CD4-positive, alpha-beta T cell treated with Interleukin-15 for 1 hour (primary cell): ENCODE measurements at places on chromosomes 5 and 9.

DNA sequence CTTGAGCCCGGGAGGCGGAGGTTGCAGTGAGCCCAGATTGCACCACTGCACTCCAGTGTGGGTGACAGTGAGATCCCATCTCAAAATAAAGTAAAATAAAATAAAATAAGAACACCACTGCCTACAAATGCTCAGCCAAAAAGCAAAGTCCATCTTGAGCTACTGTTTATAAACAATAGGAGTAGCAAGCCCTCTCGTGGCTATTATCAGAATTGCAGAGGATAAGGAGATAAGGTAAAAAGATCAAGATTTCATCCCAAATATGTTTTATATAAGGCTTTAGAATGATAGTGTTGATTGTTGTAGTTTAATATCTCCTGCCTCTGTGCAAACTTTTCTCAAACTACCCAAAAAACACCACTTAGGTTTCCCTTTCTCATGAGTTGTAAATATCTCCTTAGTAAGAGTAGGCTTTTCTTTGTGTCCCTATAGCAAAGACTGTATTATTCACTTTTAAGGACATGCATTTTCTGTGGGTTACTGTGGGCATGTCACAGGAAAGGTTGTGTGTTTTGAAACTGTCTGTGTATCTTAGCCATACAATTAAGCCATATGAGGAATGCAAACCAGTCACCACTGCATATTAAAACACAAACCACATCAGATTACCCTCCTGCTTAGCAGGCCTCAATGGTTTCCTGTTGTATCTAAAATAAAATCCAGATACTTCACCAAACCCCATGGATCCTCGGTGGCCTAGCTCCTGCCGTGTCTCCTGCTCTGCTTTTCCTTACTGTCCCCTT is 31.8 kb upstream of the CKS2 start:
- DNase-seq: no peak

DNA sequence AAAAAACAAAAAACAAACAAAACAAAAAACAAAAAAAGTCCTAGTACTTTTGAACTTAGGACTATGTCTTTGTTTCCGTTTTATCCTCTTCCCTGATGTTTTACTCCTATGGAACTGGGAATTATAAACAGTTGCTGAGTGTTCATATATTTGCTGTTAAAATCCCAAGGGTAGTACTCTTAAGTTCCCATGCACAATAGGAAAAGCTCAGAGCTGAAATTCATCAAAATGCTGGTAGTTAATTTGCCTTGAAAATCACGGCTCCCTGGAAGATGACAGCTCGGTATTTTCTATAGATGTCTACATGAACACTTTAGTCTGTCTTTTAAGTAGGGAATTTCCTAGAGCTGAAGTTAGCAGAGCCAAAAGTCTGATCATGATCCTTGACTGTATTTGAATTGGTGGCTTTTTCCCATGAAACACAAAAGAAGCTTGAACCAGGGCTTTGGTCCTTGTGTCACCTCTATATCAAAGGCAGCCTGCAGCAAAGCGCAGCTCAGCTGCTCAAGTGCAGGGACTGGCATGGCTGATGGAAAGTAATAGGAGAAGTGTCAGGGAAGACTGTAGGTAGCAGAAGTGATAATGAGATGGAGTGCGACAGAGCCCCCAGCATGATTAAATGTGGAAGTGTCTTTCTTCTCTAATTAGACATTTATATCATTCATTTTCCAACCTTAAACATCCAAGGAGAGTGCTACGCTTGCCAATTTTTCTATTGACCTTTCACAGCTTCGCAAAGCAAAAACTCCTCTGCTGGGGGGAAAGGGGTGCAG is 310.9 kb downstream of the TRIM36 start:
- no peak for DNase-seq

DNA sequence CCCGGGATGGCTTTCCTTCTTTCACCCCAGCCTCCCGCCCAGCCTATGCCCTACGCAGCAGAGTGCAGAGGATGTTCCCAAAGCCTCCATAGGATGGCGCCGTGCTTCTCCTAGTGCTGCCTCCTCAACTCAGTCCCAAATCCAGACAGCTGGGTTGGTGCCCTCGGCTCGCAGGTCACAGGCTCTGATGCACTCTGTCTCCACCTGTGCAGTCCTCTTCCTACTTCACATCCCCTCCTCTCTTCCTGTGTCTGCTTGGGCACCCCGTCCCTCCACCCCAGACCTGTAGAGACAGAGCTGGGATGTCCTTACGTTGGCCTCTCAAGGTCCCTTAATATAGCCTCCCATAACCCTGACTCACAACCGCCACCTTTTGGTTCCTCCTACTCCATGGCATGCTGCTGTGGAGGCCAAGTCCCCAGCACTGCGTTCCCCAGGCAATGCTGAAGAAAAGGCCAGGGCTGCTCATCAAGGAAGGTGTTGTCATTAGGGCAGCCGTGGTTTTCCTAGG is 314.4 kb downstream of the GADD45G start:
- peak; percentile 32 for DNase-seq

- no peak for DNase-seq
Observed at GRCh38 chr5:172667786-172668593, 26.9 kb downstream of the NEURL1B start.

GRCh38 chr5:160064417-160064810 is 54.8 kb downstream of the PWWP2A start:
- DNase-seq: no peak

DNA sequence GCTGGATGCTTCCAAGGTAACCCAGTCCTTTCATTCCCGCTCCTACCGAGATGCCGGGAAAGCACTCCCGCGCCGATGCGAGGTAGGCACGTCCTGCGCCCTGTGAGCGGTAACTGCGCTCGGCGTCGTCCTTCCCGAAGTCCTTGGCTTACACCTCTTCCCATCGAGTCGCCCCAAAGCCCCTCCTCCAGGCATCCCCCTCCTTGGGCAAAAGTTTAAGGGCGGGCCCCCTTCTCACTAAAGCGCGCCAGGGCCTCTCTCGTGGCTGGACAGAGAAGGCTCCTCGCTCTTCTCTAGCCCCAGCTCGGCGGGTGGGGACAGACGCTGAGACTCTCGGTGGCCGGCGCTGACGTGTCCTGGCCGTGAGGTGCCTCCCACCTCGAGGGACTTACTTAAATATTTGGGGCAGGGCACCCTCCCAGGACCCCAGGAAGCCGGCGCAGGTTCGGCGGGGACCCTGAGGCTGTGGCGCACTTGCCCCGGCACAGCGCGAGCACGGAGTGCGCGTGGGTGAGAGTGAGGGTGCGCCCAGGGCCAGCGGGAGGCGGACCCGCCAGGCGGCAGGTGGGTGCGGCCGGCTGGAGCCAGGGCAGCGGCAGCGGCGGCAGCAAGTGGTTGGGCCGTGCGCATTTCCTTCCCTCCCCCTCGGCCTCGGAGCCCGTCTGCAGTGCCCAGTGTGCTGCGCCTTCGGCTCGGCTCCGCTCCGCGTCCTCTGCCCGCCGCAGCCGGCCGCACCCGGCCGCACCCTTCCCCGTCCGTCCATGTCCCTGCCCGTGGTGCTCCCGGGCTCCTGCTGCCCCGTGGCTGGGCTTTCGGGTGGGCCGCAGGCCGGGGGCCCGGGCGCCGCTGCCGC is at the start of gene ENTREP1:
Gene ENTREP1, plus strand, starts transcription at position 667 of the 853 bp plus-strand sequence. Its CDS starts 95 bp downstream, at position 762.
- no peak for DNase-seq

- DNase-seq: no peak
Observed at GRCh38 chr9:118268046-118268445, 563.8 kb downstream of the TLR4 start.

- DNase-seq: no peak
Observed at GRCh38 chr5:59357381-59357977, 536.0 kb downstream of the PDE4D start.

GRCh38 chr9:33227008-33227398 is 13.0 kb upstream of the SPINK4 start:
- DNase-seq: peak; percentile 65

DNA sequence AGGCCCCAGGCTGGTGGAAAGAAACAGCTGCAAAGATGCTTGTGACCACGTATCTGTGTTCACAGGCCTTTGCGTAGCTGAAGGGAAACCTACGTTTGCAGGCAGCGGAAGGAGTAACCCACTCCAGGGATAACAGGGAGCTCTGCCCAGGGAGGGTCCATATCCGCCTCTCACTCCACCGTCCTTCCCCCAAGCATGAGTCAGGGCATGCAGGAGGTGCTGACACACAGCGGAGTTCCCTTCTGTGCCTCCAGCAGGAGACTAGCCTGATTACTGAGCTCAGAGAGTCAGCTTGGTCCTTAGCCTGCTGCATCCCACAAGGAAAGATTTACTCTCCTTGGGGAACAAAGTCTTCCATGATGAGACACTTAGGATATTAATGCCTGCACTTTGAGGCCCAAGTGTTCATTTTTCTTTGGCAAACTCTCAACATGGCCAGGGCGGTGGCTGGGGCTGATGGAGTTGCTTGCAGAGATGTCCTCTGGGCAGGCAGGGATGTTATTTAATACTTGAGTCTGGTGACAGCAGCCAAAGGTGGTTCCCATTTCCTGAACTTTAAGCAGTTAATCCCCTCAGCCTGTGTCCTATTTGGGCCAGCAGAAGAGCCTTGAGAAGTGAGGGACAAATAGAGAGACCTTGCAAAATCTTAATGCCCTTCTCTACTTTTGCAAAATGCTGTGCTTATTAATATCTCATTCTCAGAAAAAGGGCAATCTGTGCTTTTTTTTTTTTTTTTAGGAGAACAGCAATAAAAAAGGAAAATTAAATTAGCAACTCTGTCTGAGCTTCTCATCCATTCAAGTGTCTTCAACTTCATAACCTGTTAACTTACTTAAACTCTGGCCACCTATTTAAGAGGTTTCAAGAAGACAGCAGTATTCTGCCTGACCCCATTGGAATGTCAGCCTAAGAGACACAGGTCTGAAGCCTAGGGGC is 222.1 kb downstream of the HSPA4 start:
- no peak for DNase-seq

GRCh38 chr5:100779669-100780375 is 123.3 kb downstream of the ST8SIA4 start:
- DNase-seq: peak; percentile 57

DNA sequence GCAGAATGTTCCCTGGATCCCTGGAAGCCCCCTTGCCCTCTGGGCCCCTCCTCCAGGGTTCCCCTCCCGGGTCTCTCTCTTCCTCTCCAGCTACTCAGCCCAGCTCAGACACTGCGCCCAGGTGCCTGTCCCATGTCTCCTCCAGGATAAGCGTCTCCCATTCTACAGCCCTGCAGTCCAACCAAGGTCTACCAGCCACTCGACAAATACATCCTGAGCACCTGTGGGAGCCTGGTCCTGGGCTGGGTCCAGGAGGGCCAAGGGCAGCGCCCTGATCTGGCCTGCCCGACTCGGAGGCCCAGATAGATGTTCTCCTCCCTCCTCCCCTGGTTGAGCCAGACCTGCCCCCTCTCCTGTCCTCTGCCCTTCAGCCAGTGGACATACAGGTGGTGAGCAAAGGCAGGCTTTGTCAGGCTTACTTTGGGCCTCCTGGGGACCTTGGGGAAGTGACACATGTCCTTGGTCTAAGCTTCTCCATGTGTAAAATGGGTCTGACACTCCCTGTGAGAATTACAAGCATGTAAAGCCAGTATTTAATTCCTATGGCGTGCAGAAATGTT is 1.4 kb downstream of the FLT4 start:
- no peak for DNase-seq

DNA sequence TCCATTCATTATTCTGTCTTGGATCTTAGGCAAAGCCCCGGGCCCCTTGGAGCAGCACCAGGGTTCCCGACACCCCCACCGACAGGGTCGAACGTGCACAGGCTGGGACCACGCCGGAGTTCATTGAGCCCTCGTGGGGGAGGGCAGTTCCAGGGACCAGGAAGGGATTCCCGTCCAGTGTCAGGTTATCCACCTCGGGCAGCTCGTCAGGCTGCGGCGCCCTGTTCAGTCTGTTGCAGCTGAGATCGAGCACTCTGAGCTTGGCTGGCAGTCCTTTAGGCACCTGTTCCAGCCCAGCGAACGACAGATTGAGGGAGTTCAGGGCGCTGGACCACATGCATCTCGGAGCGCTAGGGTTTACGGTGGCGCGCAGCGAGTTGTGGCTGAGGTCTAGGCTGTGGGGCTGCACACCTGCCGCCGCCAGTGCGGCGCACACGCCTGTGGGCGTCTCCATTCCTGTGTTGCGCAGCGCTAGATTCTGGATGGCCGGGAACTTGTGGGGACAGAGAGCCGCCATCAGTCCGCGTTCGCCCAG is 1.1 kb downstream of the CD14 start:
- DNase-seq: peak; percentile 28

- no peak for DNase-seq
Observed at GRCh38 chr5:28313953-28314352, 1275.6 kb upstream of the CDH9 start.

GRCh38 chr9:84296146-84296843 is 44.3 kb downstream of the SLC28A3 start:
- peak; percentile 47 for DNase-seq

DNA sequence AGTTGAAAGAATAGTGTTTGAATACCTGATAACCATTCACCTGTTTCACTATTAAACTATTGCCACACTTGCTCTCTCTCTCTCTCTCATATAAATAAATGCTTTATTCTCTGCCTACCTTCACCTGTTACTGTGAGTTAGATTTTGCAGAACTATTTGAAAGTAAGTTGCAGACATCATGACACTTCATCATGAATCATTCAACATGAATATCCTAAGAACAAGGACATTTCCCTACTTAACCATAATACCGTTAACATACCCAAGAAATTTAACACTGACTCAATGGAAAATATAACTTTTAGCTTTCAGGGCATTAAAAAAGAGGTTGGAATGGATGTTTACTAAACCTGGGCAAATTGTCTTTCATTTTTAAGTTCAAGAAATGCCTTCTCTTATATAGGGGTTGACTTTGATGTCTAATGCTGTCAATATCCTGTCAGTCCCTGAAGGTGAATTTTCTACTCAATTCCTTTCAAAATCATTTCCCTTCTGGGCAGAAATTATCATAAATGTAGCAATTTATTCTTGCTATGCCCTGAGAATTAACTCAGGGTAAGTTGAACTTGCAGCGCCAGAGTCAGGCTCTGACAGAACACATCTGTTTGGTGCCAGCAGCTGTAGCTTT is 582.6 kb upstream of the TLE4 start:
- no peak for DNase-seq

DNA sequence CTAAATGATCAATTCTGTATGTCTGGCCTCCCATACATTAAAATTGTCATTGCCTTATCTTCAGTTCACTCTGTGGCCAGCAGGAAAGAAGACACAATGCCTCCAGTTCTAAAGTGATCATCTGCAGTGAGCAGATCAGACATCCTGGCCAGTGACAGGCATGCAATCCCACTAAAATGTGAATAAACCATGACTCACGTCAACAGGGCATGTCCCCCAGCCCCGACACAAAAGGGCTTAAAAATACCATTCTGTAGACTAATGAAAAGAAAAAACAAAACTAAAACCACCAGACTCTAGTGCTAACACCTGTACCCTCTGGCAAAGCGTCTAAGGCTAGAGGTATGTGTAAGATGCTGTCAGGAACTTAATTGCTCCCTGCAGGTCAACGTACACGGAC is 38.5 kb downstream of the DDX31 start:
- DNase-seq: no peak

DNA sequence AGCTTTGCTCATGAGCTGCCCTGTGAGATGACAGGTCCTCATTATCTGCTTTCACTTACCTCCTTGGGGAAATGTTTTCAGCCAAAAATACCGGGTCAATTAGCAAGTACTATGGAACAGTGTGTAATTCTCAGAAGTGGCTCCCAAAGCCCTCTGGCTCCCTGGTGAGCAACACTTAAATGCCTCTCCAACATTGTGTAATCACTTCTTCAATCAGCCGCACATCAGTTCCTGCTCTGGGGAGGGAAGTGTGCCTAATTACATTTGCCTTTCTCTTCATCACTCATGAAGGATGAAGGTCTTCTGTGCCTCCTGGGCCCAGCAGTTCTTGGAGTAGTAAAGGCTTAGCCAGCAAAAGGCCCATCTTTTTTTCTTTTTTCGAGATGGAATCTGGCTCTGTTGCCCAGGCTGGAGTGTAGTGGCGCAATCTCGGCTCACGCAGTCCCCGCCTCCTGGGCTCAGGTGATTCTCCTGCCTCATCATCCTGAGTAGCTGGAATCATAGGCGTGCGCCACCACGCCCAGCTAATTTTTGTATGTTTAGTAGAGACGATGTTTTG is 23.1 kb downstream of the NIM1K start:
- no peak for DNase-seq
